ENCODE measurements at places on chromosomes 11 and 22.
A peak's percentile ranks its signal among the peaks of the same experiment; 100 is the strongest.

DNA sequence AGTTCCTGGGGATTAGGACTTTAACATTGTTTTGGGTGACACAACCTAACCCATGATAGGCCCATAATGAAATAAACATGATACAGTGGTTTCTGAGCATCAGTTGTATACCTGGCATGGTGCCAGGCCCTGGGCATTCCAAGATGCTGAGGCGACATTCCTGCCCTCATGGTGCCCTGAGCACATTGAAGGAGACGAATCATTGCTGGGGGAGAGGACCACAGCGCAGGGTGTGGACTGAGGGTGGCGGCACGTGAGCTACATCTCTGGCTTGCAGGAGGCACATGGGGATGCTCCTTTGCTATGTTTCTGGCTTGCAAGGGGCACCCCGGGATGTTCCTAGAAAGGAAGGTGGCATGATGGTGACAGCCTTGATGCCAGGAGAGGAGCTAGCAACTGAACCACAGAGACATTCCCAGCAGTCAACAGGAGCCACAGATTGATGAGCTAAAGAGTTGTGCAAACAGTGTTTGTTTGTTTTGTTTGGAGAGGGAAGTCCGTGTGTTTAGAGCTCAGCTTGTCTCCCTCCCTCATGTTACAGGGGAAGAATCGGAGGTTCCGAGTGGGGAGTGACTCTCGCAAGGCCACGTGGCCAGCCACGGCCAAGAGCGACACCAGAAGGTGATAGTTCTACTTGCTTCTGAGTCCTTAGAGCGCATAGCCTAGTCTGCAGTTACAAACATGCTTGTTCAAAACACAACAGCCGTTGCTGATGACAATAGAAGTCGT, 106.4 kb downstream of the MIAT start:
- no peak for DNase-seq

- peak; percentile 82 for DNase-seq
These were observed 1.1 kb downstream of the TM7SF2 start for GRCh38 chr11:65112546-65113360.

GRCh38 chr11:59184691-59185339, 12.9 kb downstream of the DTX4 start:
- DNase-seq: no peak

DNA sequence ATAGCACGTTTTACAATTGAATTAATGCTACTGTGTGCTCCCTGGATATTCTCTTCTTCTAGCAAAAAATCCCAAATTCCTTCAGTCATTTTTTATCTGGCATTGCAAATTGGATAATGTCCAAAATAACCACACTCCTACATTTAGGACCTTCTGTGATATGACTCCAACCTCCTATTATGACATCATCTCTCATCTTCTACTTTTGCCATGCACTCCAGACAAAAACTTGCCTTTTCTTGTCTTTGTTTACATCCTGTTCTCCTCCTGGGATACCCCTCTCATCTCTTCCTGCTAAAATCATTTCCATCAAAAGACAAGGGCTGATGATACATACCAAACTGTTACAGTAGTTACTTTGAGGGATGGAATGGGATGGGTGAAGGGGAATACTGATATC, 20.6 kb upstream of the TMEM218 start:
- DNase-seq: no peak

DNA sequence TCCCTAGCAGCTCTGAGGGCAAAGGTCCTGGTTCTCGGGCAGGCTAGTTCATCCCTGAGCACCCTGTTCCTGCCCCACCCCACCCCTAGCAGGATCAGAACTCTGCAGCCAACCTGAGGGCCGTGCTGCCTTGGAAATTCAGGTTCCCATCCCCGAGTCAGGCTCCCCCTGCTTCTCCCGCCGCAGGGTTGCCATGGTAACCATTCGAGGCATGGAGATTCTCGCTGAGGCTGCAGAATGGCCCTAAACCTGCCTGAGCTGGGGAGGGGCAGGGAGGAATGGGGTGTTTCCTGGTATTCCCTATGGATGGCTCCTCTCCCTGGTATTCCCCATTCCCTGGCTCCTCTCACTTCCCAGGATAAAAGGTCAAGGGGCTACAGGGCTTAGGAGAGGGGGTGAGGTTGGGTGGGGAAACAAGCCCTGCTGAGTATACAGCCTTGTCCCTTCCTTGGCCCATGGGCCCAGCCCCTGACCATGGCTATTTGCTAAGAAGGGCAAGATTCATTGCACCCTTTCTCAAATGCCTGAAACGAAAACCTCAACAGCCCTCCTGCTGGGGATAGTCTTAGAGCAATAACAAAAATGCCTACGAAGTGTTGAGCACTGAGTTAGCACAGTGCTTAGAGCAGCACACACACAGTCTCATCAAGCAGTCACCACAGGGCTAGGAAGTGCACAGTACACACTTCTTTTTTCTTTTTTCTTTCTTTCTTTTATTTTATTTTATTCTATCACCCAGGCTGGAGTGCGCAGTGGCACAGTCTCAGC, 58.7 kb downstream of the CHST1 start:
- no peak for DNase-seq

- no peak for DNase-seq
These were observed 18.2 kb upstream of the CCDC34 start for GRCh38 chr11:27381238-27381666.

- no peak for DNase-seq
These were observed 141.2 kb upstream of the NTM start for GRCh38 chr11:131229221-131229620.

- DNase-seq: no peak
These were observed 435.6 kb upstream of the LRRC4C start for GRCh38 chr11:41895081-41895480.

DNA sequence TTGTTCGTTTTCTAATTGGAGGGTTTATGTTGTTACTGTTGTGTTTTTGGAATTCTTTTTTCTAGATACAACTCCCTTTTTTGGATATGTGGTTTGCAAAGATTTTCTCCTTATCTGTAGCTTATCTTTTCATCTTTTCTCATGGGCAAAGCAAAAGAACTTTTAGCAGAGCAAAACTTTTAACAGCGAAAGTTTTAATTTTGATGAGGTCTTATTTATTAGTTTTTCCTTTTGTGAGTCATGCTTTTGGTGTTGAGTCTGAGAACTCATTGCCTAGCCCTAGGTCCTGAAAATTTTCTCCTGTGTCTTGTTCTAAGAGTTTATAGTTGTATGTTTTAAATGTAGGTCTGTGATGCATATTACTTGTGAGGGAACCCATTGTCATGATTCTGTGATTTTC, 99.4 kb downstream of the TEAD1 start:
- DNase-seq: no peak

DNA sequence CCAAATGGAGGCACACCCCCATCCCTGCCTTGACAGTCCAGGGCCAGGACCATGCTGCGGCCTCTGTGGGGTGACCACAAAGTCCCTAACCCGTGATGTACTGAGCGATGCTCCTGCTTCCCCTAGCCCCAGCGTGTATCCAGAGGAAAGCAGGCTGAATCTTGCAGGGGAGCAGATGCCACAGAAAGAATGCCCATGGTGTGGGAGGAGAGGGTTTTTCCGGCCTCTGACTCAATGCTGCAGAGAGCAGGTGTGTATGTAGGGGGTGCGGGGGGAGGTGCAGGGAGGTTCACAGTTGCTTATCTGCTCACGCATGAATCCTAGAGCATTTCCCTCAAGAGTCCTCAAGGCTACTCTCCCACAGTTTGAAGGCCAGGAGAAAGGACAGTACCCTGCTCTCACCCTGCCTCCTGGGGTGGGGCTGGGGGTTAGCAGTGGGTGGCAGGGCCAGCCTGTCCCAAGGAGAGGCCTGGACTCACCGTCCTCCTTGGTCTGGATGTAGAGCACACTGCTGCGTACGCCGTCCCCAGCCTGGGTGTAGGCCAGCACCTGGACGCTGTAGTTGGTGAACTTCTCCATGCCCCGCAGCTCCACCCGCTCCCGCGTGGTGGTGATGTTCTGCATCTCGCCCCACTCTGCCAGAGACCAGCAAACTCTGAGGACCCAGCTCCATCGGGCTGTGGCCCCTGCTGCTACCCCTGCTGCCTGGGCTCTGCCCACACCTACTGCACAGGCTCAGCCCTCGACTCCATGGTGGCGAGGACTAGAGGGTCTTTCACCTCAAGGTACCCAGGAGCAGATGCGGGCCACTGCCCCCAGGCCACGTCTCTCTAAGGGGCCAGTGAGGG, 130.8 kb downstream of the CEP164 start:
- no peak for DNase-seq
